Naive B cell (primary cell): ENCODE measurements at places on chromosomes 1 and 21. TPM values are rescaled to one million over a fixed set of nuclear protein-coding genes. Genes with fewer than 3 reads are reported as not detected.

Gene LEFTY1
- polyA plus RNA-seq: not detected

Gene ADGRB2
- not detected for polyA plus RNA-seq

DNA sequence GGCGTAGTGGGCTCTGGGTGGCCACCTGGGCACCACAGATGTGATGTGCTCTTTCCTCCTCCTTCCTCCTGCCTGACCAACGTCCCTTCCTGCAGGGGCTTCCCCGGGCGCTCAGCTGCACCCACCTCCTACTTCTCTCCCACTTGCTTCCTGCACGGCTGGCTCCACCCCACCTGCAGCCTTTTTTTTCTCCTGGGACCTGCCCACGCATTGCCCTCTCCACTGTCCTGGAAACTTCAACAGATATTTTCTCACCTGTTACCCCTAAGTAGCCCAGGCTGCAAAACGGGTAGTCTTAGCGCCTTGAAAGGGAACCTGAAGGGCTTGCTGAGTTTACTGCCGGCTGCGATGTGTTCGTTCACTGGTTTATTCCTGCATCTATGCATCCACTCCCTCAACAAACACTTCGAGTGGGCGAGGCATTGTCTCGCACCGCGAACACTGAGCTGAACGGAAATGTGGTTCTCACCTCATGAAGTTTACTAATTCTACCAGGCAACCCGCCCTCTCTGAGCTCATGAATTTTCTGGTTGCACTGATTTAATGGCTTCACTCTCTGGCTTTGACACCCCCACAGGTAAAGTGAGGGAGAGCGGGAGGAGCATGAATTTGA lies 23.6 kb downstream of the ZBTB18 start:
- peak; percentile 73 for DNase-seq

DNA sequence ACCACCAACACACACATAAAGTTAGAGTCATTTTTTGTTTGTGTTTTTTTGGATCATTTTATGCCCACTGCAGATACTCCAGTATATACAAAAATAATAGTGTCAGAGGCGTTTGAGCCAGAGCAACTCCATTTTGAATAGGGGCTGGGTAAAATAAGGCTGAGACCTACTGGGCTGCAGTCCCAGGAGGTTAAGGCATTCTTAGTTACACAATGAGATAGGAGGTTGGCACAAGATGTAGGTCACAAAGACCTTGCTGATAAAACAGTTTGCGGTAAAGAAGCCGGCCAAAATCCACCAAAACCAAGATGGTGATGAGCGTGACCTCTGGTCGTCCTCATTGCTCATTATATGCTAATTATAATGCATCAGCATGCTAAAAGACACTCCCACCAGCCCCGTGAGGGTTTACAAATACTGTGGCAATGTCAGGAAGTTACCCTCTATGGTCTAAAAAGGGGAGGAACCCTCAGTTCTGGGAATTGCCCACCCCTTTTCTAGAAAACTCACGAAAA lies 40.6 kb downstream of the GJA5 start:
- no peak for DNase-seq

- no peak for DNase-seq
Observed at GRCh38 chr1:177021687-177022086, 142.8 kb downstream of the ASTN1 start.
